ENCODE measurements at places on chromosomes 5 and 9.

GRCh38 chr5:16841416-16841815 lies 94.7 kb downstream of the MYO10 start:
- DNase-seq = no peak

DNA sequence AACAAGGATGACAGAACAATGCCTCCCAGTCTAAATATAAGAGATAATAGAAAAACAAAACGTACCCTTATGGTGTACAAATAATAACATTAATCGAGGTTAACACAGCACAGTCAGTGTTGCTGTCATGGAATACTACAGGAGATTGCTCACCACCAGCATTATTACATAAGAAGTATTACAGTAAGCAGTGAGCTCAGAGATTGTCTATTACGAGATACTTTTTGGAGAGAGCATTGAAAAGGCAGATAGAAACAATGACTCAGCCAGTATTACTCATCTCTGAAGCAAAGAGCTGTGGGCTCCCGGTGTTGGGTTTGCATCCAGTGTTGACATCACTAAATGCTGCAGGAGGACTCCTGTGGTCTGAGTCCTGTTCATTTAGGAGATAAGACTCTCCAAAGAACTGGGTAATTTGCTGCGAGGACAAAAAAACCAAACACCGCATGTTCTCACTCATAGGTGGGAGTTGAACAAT lies 191.9 kb upstream of the SEMA6A start:
- no peak for DNase-seq

- no peak for DNase-seq
Observed at GRCh38 chr5:135465391-135466122, 13.4 kb upstream of the TIFAB start.

DNA sequence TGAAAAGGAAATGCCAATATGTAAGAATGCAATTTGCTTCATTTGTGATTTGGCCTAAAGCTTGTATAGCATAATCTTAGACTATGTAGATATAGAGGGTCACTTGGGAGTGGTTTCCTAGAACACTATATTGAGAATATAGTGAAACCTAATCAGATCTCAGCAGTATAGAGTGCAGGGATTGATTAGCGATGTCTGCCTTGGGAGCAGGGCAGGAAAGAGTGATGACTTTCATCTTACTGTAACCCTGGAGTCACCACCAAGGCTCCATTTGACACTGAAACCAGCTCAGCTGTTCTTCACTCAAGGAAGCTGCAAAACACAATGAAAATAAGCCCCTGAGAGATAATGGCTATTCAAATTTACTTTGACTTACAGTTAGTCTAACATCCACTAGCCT lies 26.2 kb upstream of the ARRDC3 start:
- DNase-seq = no peak

GRCh38 chr9:35519692-35520363 lies 29.9 kb downstream of the RUSC2 start:
- no peak for DNase-seq

GRCh38 chr9:136218271-136218670 lies 13.3 kb upstream of the LHX3 start:
- DNase-seq = no peak

DNA sequence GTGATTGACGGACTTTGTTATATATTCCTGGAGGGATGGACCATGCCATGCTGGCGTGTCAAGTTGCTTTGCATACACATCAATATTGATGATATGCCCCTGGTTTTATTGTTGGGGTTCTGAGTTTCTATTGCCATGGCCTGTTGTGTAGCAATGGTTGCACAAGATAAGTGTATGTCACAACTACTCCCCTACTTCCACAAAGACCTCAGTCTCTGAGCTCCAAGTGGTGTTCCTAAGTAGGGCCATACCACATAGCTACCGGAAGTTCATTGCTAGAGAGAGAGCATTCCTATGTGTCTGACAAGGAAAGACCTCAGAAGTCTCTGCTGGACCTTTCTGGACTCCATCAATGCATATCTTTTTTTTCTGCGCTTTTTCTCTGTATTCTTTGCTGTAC lies 19.8 kb downstream of the TXNDC8 start:
- no peak for DNase-seq

- DNase-seq = no peak
Observed at GRCh38 chr9:80874276-80874675, 815.1 kb downstream of the TLE1 start.

DNA sequence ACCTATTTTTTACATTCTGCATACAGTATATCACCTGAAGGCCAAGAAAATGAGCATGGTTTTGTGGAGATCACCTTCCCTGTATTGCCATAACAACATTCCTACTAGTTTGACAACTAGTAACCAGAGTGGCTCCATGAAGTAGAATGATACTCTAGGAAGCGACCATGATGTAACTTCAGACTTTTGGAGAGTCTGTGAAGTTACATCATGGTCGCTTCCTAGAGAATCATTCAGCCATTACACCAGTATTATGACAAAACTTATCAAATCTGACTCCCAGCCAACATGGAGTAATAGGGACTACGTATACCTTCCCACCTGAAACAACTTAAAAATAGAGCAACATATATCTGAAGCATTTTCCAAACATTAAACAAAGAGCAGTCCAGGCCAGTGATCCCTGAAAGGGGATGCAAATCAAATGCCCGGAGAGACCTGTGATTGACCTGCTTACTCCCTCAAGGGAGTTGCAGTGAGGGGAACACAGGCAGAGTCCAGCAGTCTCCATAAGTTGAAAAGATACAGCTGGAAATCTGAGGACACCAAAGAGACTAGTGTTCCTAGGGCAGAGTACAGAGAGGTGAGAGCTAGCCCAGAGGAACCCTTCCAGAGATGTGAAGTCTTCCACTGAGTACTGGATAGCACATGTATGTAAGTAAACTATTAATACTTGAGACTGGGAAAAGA lies 7.8 kb downstream of the ECM2 start:
- no peak for DNase-seq
